CD4-positive, alpha-beta T cell treated with Interleukin-2 at 100 ng/mL for 4 hours (primary cell): ENCODE measurements at places on chromosomes 11 and 22.

DNA sequence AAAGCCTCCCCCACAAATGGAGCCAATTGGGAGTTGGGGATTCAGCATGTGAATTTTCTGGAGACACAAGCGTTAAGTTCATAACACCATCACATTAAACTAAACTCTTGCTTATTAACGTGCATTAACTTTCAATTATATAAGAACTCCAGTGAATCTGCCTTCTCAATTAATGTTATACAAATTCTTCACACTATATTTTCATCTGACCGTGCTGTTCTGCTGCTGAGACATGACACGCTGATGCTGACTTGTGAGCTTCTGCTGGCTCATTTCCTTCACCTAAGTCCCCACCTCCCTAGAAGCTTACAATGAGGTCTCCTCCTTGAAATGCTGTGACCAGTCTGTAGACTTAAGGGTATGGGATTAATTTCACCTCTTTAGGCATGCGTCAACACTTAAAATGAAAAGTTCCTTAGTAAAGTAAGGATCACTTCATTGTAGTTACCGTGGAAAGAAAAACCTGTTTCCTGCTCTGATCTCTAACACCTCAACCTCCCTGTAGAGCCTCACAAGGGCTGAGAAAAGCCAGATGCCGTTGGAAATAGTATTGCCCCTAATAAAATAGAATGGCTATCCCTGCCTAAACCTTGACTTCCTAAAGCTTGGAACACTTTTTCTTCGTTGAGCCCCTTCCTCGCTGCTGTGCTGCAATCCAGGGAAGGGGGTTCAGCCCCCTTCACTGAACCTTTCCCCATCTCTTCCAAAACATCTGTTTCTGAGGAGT, 2.2 kb downstream of the HBG2 start:
- DNase-seq = no peak

DNA sequence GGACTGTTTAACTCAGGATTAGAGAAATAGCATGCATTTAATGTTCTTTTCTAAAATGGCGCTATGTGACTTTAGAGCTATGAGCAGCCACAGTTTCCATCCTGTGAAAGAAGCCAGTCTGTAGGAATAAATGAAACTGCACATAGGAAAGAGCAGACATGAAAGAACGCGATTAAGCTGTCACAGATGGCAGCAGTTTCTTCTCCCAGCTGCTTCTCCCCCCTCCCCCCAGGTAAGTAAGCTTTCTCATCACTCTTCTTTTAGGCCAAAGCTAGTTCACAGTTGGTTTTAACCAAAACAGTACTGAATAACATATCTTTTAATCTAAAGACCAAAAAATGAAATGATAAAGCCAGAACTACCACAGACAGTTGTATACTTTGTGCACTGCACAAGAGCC, 266.4 kb downstream of the KCNA4 start:
- no peak for DNase-seq

GRCh38 chr11:102572554-102573220, 42.1 kb upstream of the MMP7 start:
- no peak for DNase-seq

GRCh38 chr22:32535531-32536190, 61.0 kb downstream of the FBXO7 start:
- DNase-seq = no peak
